Umbilical cord (tissue), 2 donors: ENCODE measurements at places on chromosomes 13 and 19. TPM values are rescaled to one million over a fixed set of nuclear protein-coding genes. Genes with fewer than 3 reads are reported as not detected.

GRCh38 chr19:11418549-11419506 is at the start of gene RGL3:
RGL3 (minus strand) TSS chr19:11419314; CDS start chr19:11419278, 36 bp downstream.
- DNase-seq, result no peak

DNA sequence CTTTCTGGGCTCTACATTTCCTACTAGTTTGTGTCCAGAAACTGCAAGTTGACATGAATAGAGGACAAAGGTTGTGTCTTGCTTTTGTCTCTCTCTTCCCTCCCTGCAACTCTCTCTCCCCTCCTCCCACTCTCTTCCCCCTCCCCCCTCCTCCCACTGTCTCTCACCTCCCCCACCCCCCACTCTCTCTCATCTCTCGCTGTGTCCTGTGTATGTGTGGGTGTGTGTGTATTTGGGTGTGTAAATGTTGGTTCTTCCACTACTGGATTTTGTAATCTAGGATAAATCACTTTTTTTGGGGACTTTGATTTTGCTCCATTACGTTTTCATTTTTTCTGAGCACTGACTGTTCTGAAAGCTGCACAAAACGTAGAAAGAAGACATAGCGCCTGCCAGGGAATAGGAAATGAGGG is 48.4 kb downstream of the AKAP11 start:
- DNase-seq, result no peak

DNA sequence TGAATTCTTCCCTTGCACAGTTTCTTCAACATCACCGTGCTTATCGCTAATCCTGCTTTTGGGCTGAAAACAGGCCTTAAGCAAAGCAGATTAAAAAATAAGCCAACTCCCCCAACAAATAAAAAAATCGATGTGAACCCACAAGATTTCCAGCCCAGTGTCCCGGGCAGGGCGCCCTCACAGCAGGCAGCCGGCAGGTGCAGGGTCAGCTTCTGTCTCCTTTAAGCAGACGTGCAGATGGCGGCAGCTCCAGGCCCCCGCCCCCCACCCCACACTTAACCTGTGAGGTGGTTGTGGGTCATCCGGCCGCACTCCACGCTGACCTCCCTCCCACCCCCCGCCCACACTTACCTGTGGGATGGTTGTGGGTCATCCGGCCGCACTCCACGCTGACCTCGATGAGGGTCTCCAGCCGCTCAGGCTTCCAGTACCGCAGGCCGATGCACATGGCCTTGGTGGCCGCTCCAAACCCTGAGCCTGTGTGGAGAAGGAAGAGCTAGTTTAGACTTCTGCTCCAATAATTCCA is 19.8 kb downstream of the ADPRHL1 start:
- DNase-seq, result no peak

GRCh38 chr19:22609630-22610029 is 24.5 kb upstream of the ZNF492 start:
- DNase-seq, result no peak

DNA sequence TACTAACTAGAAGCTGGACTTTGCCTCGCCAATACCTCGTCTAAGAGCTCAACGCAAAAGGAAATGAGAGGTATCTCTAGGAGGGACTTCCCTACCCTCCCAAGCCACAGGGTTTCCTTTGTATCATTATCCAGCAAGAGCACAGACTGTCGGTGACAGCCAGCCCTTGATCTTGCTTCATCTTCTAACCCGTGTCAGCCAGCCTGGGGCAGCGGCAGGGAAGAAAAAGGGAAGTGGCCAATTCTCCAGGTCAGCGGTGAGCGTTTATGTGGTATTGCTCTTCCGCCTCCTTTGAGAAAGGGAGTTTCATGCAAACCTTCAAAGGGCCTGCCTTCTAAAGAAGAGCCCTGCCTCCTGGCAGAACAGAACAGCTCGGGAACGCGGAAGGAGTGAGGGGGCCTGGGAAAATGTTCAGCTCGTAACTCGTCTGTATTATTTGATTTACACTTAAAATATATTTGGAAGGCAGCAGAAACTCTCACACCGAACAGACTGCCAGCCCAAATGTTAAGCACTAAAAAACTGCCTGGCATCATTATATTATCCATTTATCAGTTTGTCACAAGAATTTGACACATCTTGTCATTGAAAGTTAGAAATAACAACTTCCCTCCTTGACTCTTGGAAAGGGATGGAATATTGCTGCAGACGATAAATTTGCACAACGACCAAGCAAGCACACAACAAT is 41.8 kb downstream of the EFNB2 start:
- DNase-seq, result peak; percentile 49

DNA sequence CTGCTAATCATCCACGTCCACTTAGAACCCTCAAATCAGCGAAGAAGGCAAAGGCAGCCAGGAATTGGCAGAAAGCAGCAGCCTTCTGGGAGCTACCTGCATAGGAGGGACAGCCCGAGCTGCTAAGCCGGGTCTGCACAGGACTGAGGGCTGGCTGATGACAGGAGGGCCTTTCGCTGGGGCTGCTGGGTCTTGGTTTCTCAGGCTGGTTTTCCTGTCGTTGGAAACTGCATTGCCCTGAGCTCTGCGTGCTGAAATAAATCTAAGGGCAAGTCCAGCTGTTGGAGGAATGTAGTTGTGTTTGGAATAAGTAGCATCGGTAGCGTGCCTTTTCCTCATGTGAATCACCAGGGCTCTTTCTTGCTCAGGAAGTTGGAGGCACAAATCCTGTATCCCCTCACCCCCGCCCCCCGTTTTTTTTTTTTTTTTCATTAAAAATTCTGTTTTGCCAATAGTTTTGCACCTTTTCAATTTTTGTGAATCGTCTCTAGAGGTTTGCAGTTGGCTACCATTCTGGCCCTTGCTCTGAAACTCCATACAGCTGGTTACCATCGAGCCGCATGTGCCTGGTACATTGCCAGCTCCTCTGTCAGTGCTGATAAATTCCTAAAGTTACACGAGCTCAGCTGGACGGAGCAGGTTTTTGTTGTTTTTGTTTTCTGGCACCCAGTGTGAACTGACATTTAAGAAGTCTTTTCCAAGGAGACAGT is 193.9 kb upstream of the RNF113B start:
- DNase-seq, result peak; percentile 72

GRCh38 chr13:73532987-73533510 is 474.2 kb downstream of the KLF5 start:
- DNase-seq, result no peak

- no peak for DNase-seq
Observed at GRCh38 chr13:51276636-51277035, 54.4 kb downstream of the FAM124A start.

DNA sequence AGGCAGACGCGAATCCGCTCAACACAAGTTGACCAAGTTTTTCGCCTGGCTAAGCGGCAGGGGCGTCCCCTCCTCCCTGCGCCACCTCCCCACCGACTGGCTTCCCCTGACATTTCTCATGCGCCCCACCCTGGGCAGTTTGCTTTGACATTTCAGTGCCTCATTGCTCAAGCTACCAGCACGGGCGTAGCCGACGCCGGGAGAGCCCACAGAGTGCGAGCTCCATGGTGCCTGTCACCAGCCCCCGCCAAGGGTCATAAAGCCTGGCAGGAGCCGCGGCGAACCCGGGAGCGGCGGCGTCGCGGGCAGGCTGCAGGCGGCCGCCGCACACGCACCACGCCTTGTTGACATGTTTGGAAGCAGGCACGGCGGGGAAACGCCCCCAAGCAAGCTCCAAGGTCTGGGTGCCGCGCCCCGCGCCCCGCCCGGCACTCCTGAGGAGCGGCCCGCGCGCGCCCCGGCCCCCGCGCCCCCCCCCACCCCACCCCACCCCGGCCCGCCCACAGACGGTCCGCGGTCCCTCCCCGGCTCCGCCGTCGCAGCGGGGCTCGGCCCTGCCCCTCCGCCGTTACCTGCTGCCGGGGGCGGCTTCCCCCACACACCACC is 601 bp downstream of the FBXL3 start:
- DNase-seq, result peak; percentile 79

DNA sequence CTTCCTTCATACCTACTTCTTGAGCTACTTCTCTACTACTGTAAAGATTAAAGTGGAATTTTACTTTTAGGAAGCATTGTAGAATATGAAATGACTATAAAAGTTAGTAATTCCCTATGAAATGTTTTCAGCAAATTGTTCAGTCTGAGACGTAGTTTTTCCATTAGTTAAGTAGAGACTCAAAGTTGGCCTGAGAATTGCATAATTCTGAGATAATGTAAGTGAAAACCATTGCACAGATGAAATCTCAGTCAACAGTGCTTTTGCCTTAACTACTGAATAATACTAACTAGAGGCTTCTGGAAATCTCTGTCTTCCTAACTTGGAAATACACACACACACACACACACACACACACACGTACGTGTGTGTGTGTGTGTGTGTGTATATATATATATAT is 125.9 kb downstream of the FGF14 start:
- DNase-seq, result peak; percentile 48

DNA sequence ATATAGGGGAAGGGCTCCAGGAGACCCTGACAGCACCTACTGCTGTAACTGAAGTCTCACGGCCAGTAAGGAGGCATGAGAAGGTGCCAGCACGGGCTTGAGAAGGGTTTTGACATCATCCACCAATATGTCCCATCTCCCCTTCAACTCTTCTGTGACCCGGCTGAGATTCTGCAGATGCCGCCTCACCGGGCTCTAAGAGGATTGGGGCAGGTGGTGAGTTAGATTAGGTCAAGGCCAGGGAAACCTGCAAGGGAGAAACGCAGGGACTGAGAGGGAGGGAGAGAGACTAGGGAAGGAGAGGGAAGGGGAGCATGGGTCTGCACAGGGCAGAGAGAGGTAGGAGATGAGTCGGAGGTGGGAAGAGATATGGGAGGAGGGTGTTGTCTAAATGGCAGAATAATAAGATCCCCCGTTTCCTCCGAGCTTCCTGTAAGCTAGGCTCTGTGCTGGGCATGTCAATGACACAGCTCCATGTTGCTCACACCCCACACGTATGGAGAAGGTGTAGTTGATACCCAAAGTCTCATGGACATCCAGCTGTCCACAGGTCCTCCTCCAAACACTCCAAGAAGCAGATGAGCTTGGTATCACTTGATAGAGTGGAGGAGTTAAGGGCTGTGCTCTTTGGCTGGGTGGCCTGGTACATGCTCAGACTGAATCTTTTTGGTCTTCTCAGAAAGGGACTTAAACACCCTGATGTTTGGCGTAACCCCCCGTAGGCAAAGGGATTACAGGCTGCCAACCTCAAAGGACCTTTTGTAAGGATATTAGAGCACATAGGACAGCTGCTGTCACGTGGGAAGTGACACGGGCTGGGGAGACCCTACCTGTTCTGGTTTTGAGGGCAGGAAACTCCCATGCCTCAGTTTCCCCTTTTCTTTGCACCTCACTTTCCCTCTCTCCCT is 6.1 kb downstream of the TPRX1 start:
- DNase-seq, result no peak

DNA sequence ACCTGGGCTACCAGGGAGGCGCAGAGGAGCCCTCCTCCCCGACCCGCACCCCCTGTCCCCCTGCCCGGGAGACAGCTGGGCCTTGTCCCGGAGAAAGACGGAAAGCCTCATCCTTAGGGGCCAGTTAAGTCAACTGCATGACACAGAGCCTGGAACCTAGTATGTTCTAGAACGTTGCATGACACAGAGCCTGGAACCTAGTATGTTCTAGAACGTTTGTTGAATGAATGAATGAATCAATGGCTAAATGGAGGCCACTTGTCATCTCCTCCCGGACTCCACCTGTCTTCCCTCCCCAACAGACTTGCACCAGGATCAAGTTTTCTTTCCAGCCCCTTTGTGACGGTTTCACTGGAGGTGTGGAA is 706 bp downstream of the SERP2 start:
- DNase-seq, result no peak

- no peak for DNase-seq
Observed at GRCh38 chr19:45211751-45212381, 33.3 kb downstream of the BLOC1S3 start.

DNA sequence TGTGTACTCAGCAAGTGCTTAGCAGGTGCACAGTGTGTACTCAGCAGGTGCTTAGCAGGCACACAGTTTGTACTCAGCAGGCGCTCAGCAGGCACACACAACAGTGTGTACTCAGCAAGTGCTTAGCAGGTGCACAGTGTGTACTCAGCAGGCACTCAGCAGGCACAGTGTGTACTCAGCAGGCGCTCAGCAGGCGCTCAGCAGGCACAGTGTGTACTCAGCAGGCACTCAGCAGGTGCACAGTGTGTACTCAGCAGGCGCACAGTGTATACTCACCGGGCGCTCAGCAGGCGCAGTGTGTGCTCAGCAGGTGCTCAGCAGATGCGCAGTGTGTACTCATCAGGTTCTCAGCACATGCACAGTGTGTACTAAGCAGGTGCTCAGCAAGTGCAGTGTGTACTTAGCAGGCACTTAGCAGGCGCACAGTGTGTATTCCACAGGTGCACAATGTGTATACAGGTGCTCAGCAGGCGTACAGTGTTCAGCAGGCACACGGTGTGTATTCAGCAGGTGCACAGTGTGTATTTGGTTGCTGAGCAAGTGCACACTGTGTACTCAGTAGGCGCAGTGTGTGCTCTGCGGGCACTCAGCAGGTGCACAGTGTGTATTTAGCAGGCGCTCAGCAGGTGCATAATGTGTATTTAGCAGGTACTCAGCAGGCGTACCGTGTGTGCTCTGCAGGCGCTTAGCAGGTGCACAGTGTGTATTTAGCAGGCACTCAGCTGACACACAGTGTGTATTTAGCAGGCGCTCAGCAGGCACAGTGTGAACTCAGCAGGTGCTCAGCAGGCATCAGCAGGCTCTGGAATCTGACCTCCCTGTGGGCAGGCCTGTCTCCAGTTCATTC is 15.1 kb downstream of the CRTC1 start:
- no peak for DNase-seq

GFY gene
- total RNA-seq, result not detected

ZNF98 gene
- 12.3 TPM for total RNA-seq

KIR2DL4 gene
- not detected for total RNA-seq
